Non-pigmented ciliary epithelial cell (primary cell): ENCODE measurements at places on chromosomes 12 and 14.

GRCh38 chr12:124338448-124338847 is 43.6 kb downstream of the RFLNA start:
- no peak for DNase-seq

GRCh38 chr12:28457785-28458184 is 267.5 kb downstream of the CCDC91 start:
- DNase-seq, result no peak

DNA sequence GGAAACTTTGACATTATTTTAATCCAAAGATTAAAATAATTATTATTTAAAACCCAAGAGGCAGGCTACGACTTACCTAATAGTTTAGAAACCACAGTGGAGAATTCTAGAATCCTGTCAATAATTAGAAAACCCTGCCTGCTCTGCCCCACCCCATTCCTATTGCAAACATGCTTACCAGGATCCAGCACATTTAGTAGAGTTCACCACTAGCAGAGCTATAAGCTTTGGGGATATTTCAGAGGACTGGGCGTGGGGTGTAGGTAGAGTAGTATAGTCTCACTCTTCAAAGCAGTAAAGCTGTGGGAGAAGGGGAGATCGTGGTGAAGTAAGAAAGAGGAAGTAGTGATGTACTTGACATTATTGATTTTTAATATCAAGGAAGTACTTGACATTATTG is 100.3 kb downstream of the FIGNL2 start:
- DNase-seq, result no peak

- no peak for DNase-seq
Observed at GRCh38 chr12:67873355-67873754, 115.9 kb upstream of the IFNG-AS1 start.

- no peak for DNase-seq
Observed at GRCh38 chr12:130504110-130504839, 166.6 kb downstream of the PIWIL1 start.

DNA sequence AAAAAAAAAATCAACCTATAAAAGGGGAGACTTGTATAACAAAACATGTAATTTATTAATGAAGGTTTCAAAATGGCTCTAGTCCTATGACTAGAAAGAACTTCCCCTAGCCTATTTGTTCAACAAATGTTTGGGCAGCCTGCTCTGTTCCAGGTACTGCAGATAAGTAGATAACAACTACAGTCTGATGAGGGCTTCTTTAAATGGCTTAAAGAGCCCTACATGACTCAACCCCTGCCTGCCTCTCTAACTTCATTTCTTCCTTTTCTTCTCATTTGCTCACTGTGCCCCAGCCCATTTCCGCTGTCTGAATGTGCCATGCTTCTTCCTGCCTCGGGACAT is 21.5 kb downstream of the ALDH6A1 start:
- DNase-seq, result no peak

- no peak for DNase-seq
Observed at GRCh38 chr12:5944688-5945070, 380 bp downstream of the ANO2 start.

GRCh38 chr12:96237465-96238077 is 43.4 kb downstream of the ELK3 start:
- peak; percentile 90 for DNase-seq

DNA sequence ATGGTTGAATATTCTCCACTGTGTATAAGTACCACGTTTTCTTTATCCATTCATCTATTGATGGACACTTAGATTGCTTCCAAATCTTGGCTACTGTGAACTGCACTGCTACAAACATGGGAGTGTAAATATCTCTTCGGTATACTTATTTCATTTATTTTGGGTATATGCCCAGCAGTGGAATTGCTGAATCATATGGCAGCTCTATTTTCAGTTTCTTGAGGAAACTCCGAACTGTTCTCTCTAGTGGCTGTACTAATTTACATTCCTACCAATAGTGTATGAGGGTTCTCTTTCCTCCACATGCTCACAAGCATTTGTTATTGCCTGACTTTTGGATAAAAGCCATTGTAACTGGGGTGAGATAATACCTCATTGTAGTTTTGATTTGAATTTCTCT is 623.1 kb upstream of the LRFN5 start:
- no peak for DNase-seq

DNA sequence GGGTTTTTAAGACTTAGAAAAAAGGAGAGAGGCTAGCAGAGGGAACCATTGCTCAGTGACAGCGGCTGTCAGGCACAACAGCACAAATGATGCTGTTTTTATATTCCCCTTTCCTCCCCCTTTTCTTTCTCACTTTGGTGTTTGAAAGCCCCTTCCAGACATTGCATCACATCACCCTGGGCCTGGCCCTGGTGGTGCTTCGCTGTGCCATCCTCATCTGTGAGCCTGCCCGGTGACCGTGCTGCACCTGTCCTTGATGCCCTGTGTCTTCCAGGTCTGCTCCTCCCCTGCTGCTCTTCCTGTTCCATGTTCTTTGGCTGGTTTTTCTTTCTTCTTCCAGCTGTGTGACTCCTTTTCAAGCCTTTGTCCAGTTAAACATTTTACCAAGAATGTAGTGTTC is 24.8 kb downstream of the KLC1 start:
- DNase-seq, result no peak

- no peak for DNase-seq
Observed at GRCh38 chr14:98937712-98938505, 334.1 kb downstream of the BCL11B start.

DNA sequence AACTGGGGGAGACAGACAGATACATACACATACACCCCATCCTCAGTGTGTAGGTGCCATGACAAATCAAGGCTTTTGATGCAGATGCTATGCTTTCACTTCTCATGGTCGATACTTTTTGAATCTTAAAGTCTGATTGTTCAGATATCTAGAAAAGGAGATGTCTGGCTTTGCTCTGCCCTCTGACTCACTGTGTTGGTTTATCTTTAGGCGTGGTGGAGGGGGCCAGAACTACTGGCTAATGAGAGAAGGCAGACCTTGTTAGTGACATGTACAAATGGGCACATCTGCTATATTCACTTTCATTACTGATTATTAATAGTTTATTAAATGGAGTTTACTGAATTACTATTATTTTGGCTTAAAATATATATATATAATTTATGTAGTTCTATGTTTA is 444.3 kb upstream of the RGS6 start:
- DNase-seq, result no peak

GRCh38 chr12:109475993-109476806 is 900 bp downstream of the KCTD10 start:
- DNase-seq, result no peak

DNA sequence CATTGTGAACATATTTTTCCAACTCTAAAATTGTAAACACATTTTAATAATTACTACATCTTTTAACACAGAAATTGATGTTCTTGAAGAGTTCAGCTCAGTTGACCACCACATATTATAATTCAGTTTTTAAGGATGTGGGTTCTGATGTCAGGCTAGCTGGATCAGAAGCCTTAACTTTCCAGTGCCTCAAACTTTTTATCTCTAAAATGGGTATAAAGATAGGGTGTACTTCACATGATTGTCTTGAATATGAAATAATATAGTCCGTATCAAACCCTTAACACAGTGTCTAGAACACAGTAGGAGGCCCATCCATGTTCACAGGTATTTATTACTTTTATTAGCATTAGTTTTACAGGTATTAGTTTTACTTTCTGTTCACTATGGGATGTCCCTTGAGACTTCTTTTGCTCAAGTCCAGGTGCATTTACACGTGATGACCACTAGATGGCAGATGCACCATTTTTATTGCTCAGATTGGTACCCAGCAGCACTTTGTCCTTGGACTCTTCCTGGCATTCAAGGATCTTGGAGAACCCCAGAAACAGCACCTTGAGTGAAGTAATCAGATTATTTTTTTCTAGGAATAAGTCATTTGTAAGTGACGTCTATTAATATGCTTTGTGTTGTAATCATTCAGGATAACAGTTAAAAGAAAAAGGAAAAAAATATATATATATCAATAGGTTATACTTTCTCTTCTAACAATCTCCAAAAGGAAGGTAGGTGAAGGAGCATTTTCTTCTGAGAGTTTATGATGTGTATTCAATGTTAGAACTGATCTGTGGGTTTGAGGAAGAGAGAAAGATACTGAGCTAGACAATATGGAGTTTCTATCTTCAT is 580.2 kb downstream of the ETNK1 start:
- DNase-seq, result peak; percentile 27

GRCh38 chr14:90153429-90153828 is 91.6 kb downstream of the KCNK13 start:
- DNase-seq, result no peak

- no peak for DNase-seq
Observed at GRCh38 chr12:112480931-112481330, 62.2 kb downstream of the PTPN11 start.

- no peak for DNase-seq
Observed at GRCh38 chr14:47012533-47013280, 361.1 kb upstream of the RPL10L start.

DNA sequence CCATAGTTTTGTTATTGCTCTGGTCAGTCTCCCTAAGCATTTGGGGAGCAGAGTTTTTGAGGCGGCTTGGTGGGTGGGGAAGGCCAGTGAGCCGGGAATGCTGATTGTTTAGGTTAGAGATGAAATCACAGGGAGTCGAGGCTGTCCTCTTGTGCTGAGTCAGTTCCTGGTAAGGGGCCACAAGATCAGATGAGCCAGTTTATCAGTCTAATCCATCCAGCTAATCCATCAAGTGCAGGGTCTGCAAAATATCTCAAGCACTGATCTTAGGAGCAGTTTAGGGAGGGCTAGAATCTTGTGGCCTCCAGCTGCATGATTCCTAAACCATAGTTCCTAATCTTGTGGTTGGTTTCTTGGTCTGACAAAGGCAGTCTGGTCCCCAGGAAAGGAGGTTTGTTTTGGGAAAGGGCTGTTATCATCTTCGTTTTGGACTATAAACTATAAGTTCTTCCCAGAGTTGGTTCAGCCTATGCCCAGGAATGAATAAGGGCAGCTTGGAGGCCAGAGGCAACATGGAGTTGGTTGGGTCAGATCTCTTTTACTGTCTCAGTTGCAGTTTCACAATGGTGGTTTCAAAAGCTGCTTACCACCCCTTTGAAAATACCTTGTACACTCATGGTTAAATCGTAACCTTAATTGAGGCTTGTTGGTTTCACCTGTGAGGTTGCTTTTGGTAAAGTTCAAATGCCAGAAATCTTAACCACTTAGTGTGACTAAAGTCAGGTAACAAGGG is 33.6 kb upstream of the HIGD1C start:
- no peak for DNase-seq

DNA sequence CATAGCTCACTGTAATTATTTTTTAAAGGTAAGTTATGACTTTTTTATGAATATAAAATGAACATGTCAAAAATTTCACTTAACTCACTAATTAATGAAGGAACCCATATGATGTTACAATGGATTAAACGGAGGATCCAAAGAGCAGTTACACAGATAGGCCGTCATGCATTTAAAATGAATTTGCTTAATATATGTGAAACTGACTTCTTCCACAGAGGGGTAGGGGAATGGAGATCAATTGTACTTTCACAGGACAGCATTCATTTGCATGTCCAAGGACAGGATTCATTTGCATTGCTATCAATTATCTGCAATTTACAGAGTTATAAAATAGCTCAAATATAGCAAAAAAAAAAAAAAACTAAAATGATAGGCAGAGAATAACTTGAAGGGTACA is 6.6 kb upstream of the CRY1 start:
- no peak for DNase-seq

DNA sequence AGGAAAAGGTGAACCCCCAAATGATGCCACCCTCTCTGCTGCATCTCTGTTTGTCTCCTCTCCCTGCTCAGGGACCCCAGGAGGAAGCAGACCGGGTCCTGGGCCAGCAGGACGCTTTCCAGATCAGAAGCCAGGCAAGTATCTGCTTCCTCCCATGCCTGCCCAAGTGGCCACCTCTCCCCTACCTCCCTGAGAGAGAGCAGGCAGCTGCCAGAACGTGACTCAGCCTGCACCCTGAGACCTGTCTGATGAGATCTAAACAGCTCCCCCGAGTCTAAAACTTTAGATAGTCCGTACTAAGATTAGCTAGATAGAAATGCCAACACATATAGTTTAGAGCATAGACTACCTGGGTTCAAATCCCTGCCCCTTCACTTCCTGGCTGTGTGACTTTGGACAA is 31.2 kb upstream of the OAS1 start:
- DNase-seq, result no peak

DNA sequence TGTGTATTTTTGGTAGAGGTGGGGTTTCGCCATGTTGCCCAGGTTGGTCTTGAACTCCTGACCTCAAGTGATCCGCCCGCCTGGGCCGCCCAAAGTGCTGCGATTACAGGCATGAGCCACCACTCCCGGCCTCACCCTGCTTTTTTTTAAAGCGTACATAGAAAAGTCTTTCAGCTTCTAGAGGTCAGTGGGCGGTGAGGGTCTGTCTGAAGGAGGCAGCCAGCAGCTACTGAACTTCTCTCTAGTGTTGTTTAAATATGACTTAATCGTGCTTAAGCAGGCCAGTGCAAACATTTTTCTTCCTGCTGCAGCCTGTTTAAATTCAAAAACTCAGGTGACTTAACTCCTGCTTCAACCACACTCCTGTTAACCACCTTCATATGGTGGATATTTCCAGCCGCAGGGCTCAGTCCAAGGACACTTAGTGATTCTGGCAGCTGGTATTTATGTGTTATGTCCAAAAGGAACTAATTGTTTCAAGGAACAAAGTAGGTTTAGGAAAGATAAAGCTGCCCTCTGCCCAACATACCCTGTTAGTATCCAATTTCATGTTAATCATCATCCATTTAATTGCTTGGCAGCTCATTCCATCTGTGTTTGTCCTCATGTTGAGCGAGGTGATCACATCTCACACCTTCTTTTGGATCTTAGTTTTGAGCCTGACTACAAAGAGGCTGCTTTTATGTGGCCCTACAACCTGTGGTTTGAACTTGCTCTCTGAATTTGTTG is 2.0 kb downstream of the PRKAB1 start:
- no peak for DNase-seq

DNA sequence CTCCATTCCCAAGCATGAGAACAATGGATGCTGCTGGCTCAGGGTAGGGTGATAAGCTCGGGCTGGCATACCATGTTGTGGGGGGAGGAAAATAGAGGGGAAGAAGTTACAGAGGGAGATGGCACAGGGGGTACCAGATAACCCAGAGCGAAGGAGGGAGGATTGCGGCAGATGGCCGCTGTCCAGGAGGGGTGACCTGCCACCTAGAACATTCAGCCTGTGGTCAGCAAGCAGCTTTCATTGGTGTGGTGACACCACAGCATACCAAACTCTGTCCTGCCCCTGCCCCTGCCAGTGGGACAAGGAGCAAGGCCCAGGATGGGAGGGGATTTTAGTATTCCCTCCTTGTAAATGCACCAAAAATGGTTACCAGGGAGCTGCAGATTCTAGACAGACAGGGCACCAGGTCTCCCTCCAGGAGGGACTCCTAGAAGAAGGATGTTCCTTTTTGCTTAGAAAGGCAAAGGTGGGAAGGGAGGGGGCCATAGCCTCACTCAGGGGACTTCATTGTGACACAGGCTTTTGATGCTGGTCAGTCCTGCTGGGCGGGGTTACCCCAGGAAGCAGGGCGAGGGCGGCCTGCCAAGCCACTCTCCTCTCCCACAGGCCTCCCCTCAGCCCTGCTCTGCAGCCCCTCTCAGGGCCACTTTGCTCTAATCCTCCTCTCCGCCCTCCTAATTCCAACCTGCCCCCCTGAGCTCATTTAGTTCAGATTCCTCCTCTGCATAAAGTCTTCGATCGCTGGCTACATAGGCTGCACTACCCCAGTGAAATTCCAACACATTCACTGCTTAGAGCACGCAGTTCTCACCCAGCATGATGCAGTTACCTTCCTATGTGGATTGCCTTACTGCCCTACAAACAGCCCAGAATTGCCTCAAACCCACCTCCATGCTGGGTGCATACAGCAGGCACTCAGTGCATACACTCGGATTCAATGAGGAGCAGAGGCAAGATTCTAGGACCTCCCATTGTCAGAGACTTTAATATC is 36.0 kb upstream of the PLEKHG6 start:
- no peak for DNase-seq

- DNase-seq, result peak; percentile 22
Observed at GRCh38 chr12:112252184-112252583, 126.8 kb downstream of the TRAFD1 start.
